Esophagus mucosa (tissue), 1 donor: ENCODE measurements at places on chromosomes 1 and 21. TPM values are rescaled to one million over a fixed set of nuclear protein-coding genes. Genes with fewer than 3 reads are reported as not detected.

DNA sequence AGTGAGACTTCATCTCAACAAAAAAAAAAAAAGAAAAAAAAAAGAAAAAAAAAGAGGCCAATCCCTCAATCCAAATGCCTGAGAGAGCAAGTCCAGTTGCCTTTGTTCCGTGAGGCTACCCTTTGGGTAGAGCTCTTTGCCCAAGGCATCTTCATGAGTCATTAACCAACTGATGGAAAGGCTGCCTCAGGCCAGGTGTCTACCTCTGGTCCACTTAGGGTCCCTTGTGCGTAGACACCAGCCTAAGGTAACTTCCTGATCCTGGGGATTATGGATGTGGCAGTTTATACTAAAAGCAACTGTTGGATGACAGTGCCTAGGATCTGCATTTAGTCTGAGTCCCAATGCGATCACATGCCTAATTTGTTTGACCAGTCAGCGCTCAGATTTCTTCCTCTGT is 20.7 kb upstream of the ZNF326 start:
- ATAC-seq: no peak

CYP4Z1 gene
- 0.72 TPM for total RNA-seq

BSND gene
- total RNA-seq: not detected

FAM43B gene
- 0.12 TPM for total RNA-seq
